ENCODE measurements at places on chromosomes 2 and 18.

DNA sequence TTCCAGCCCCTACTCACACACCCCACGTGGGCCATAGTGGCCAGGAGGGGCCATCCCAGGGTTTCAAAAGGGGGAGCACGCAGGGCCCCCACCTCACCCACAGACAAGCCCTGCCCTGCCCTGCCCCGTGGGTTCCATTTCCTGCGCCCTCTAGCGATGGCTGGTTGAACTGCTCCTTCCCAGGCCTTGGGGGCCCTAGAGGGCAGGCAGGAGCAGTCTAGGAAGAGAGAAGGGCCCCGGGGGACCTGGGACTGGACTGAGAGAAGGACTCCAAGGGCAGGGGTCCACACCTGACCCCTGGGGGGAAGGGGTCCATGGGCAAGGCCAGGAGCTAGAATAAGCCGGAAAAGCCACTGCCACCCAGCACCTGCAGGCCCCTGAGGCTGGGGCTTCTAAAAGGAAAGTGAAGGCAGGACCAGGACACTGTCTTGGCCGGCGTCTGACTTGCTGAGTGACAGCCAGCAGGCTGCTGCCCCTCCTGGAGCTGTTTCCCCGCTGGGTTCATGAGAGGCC lies 10.1 kb downstream of the CYP26B1 start:
- peak; percentile 78 for DNase-seq
- no peak overlapping the region for H3K27ac ChIP-seq
- H3K27me3 ChIP-seq, result peaks cover 6% of the 10 kb centered on the region
- H3K36me3 ChIP-seq, result no peaks in the 10 kb centered on the region
- peaks cover 5% of the 10 kb centered on the region for H3K4me1 ChIP-seq

- no peak overlapping the region for H3K4me3 ChIP-seq
- no peak overlapping the region for H3K27ac ChIP-seq
- no peak for DNase-seq
Observed at GRCh38 chr18:51519571-51519970, 322.1 kb upstream of the MEX3C start.

DNA sequence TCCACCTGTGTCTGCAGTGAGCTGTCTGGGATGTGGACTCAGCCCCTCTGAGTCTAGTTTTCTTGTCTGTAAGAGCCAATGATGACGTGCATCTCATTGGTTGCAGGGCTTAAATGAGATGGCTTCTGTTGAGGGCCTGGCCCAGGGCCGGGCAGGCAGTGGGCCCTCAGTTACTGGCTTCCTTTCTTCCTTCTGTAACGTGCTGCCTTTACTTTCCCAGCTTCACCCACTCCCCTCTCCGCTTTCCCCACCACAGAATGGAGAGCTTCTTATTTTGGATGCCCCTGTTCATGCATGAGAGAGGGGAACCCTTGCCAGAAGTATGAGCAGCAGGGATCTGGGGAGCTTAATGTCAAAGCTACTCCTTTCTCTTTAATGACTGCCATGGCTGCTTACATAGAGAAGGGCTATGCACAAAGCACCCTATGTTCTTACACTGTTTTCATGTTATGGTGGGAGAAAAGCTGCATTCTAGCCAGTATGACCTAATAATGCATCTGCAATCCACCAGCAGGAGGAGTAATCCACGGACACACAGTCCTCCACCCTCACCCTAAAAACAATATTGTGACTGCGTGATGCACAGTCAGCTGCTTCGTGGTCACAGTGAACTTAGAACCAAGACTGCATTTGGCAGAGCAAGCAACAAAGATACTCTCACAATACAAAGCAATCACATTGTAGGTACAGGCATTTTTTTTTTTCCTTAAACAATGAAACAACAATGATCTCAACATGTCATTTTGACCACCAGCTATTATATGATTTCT lies 37.2 kb downstream of the CREG2 start:
- H3K27ac ChIP-seq, result no peak overlapping the region
- no peak for DNase-seq
- no peaks in the 10 kb centered on the region for H3K36me3 ChIP-seq
- no peak overlapping the region for H3K4me3 ChIP-seq
- H3K27me3 ChIP-seq, result no peaks in the 10 kb centered on the region

DNA sequence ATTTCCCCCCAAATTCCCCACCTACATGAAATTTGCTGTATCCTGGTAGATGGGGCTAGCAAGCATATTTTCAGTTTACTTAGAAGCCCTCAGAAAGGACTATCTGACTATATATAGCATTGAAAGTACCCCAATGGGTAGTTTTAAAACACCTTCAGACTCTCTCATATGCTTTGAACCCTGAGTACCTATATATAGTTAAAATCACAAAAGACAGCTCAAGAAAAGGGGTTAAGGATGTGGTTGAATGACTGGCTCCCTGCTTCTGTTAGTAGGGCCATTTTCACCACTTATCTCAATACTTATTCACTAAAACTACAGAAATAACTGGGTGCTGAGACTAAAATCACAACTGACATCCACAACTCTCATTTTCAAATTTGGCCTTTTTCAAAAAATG lies 18.5 kb downstream of the WDPCP start:
- H3K36me3 ChIP-seq, result peaks cover 4% of the 10 kb centered on the region
- no peak for DNase-seq
- H3K4me1 ChIP-seq, result no peaks in the 10 kb centered on the region
- no peak overlapping the region for H3K27ac ChIP-seq

DNA sequence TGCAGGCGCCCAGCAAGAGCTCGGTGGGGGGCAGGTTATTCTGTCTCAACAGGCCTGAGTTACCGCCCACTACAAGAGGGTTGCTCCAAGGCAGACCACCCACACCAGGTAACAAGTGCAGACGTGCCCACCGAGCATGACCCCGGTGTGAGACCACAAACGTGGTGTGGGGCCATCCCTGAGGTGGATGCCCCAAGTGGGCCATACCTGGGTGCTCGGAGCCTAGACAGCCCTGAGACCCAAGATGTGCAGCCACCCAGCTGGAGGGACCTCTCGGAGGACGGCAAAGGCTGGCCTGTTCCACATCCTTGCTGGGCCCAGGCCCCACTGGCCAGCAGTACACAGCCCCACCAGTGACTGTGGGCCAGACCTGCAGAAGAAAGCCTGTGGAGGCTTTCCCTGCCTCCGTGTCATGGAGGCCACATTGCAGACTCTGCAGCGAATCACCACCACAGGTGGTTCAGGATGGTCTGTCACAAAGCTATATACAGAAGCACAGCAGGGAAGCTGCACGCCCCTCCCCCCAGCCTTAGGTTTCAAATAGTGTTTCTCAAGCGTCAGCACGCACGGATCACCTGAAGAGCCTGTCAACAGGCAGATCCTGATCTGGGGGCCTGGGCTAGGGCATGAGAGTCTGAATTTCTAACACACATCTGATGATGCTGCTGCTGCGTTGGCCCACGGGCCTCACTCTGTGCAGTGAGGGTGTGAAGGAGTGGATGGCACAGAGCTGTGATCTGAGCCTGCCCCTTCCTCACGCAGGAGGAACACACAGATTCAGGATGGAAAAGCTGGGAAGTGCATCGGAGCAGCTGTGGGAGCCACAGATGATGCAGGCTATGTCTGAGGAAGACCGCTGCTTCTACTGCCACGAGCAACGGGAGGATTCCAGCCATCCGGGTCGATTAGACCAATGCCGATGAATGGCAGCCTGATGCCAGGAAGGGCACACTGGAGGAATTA lies 96.8 kb downstream of the UXS1 start:
- no peak overlapping the region for H3K4me3 ChIP-seq
- H3K27ac ChIP-seq, result no peak overlapping the region
- no peak for DNase-seq
- peaks cover 11% of the 10 kb centered on the region for H3K36me3 ChIP-seq

- no peaks in the 10 kb centered on the region for H3K27me3 ChIP-seq
- H3K36me3 ChIP-seq, result peaks cover 9% of the 10 kb centered on the region
- peaks cover 13% of the 10 kb centered on the region for H3K4me1 ChIP-seq
- no peak for DNase-seq
- no peak overlapping the region for H3K27ac ChIP-seq
Observed at GRCh38 chr2:43455296-43455695, 140.5 kb downstream of the THADA start.

All from activated T-cell treated with anti-CD3 and anti-CD28 coated beads, Interleukin-2, amount 50 U/mL, for 72 hours (primary cell).